ENCODE measurements at places on chromosomes 12 and 14.

- no peak for DNase-seq
These were observed 137.4 kb downstream of the ZNF664 start for GRCh38 chr12:124110372-124110883.

GRCh38 chr12:5200278-5201087 is 156.8 kb downstream of the KCNA5 start:
- DNase-seq = no peak

DNA sequence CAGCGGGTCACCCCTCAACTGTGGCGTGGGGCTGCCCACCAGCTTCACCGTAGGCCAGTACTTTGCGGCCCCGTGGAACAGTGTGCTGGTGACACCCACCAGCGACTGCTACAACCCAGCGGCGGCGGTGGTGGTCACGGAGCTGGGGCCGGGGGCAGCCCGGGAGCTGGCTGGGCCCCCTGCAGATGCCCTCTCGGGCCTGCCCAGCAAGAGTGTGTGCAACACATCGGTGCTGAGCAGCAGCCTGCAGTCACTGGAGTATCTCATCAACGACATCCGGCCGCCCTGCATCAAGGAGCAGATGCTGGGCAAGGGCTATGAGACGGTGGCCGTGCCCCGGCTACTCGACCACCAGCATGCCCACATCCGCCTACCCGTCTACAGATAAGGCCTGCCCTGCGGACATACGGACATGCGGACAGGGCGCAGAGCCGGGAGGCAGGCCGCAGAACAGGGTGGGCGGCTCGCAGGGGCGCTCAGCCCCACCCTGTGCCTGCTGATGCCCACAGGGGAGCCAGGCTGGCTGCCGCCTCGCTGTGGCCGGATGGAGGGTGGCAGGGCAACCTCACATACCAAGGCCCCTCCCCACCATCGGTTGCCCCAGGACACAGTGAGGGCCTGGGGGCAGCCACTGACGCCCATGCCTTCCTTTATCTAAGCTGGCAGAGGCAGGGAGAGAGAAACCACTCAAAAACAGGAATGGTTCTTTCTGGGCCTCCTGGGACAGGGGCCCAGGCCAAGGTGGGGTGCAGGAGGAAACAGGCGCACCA is 55.5 kb downstream of the FAM222A start:
- DNase-seq = no peak

DNA sequence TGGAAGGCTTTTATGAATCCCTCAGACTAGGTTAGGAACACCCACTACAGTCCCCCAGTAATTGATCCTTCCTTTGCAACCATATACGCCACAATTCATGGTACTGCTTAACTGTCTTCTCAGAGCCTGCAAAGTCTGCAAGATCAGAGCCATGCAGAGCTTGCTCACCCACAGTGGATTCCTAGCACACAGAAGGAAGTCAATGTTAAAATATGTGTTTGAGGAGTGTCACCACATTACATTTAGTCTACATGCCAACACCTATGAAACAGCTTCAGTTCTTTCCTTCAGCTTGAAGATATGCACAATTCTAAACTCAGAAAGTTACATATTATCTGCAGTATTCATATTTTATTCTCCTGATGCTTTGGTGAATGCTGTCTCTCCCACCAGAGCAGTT is 138.5 kb downstream of the NDUFA12 start:
- no peak for DNase-seq

- DNase-seq = peak; percentile 85
These were observed 1.0 kb upstream of the CDK17 start for GRCh38 chr12:96401076-96401871.

DNA sequence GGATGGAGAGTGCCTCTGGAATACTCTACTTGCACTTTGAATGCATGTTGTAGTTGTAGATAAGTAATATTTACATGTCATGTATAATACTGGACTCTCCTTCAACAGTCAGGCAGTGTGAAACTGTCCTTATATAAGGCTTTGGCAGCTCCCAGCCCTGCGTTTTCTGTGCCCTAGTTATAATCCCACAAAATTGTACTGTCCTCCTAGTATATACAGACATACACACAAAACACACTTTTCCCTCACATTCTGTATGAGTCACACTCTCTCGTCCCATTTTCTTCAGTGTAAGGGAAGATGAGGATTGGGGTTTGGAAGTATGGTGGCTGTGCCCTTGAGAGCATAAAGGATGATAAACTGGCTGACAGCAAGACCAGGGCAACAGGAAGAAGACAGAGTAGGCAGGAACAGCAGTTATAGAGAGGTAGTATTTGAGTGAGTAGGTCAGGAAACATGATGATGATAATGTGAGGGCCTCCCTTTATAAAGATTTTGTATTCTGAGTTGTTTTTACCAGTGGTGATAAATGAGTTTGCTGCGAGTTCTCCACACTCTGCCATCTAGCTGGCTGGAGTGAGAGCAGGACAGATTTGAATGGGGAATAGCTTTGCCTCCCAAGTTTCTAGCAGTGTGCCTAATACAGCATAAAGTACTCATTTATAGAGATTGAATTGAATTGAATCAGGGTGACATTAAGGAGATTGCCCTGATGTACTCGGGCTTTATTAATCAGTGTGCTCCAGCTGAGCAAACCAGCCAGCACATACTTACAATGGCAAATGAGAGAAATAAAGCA is 5.0 kb downstream of the CREBL2 start:
- DNase-seq = no peak

GRCh38 chr14:64992328-64992885 is 5.7 kb downstream of the FNTB start:
- no peak for DNase-seq

DNA sequence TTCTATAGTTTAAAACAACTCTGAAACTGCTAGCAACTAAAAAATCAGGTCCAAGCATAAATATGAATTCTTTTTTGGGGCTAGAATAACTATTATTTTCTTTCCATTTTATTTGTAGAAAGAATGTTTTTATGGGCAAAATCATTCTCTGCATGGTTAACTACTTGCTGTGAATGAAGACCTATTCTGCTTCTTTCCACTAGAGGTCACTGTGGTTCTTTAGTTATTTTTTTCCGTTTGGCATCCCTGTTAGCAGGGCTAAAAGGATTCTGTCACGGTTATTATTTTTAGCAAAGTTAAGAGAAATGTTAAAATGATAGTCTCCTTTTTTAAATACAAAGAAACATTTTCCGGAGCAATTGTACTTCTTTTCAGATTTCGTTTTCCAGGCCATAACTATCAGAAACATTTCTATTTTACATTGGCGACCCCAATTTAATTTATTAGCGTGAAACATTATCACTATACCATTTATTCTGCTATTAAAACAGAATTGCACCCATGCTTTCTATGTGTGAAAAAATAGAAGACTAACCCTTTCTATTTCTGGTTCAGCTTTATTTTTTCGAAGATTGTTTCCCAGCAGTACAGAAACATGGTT is 404.8 kb downstream of the ATP23 start:
- peak; percentile 49 for DNase-seq

GRCh38 chr12:3075315-3075714 is 1.9 kb upstream of the TSPAN9 start:
- DNase-seq = no peak

DNA sequence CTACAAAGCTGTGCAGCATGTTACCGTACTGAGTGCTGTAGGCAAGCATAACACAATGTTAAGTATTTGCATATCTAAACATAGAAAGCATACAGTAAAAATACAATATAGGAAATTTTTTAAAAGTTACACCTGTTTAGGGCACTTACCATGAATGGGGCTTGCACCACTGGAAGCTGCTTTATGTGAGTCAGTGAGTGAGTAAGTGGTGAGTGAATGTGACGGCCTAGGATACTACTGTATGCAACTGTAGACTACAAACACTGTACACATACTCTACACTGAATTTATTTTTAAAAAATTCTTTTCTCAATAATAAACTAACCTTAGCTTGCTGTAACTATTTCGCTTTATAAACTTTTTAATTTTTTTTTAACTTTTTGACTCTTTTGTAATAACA is 82.1 kb upstream of the FSCB start:
- no peak for DNase-seq

DNA sequence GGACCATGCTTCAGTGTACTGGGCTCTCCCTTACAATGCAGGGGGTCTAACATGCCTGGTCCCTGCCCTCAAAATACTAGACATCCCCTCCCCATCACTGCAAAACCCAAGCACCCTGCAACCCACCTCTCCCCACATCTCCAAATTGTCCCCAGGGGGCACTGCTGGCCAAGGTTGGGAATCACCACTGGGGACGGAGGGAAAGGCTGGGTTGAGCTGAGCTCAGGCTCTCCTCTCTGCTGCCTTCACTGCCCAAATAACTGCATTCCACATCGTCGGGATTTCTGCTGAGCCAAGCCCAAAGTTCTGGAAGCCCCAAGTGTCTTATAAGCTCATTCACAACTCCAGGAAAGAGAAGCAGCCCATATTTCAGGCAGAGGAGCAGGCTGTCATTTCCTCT is 69.6 kb downstream of the NT5DC3 start:
- peak; percentile 26 for DNase-seq

GRCh38 chr12:26966842-26967241 is 28.6 kb downstream of the FGFR1OP2 start:
- DNase-seq = no peak

DNA sequence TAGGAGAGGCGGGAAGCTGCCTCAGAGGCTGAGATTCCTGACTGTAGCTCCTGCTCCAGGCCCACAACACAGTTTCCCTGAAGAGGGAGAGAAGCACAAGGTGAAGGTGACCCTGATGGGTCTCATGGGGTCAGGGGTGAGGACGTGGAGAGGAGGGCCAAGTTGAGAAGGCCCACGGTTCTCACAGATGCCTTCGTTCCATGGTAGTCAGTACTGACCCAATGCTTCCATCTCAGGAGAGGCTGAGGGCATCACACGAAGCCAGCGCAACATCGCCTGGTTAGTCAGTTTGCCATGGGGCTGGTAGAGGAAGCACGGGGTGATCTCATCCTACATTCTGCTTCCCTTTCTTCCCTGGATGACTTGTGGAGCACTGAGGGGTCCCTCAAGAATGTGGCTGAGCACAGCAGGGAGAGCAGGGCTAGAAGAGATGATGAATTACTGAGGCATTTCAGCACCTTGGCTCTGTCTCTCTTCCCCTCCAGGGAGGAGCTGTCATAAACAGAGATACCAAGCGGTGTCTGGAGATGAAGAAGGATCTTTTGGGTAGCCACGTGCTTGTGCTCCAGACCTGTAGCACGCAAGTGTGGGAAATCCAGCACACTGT is 51.9 kb downstream of the GALNT8 start:
- DNase-seq = no peak

DNA sequence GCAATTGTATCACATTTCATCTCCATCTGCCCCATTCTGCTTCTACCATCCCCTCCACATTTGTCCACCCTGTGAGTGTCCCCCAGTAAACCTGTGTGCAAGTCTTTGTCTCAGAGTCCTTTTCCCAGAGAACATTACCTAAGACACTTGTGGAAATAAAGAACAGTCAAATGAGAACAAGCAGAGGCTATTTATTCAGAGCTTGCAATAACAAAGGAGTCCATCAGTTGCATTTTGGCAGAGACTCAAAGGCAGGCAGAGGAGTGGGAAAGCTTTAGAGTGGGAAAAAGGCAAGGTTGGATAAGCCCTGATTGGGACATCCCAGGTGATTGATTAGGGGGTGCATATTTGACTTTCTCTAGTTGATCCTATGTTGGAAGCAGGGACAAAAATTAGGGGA is 18.2 kb upstream of the PPFIBP1 start:
- DNase-seq = no peak

GRCh38 chr12:92581604-92582003 is 121.2 kb upstream of the PLEKHG7 start:
- no peak for DNase-seq

- DNase-seq = no peak
These were observed 450 bp downstream of the DDN start for GRCh38 chr12:48998497-48999353.

DNA sequence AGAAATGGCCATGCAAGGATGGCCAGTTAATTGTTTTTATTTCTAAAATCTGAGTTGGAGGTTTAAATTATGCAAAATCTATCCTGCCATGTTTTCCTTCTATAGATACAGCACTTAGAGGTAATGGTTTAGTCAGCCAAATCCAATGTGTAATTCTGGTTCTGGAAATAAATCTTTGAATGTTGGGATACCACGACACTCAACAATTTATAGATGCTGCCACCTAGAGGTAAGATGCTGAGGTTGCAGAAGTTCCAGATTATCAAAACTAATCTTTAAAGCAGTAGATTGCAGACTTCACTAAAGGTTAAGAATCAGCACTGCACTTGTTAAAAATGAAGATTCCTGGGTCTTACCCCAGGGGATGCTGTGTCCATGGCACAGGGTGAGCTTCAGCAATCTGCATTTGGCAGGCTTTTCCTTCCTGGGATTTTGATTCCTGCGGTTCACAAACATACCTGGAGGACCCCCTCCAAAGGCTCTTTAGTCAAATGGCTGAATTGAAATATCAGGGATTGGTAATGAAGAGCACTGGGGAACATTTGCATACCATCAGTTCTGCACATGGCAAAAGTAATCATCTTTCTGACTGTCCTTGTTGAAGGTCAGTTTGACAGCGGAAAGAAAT is 53.4 kb upstream of the ANO4 start:
- DNase-seq = peak; percentile 56

GRCh38 chr12:40104461-40105264 is 1.2 kb downstream of the SLC2A13 start:
- no peak for DNase-seq

- no peak for DNase-seq
These were observed 1.5 kb upstream of the KTN1 start for GRCh38 chr14:55578511-55578910.

DNA sequence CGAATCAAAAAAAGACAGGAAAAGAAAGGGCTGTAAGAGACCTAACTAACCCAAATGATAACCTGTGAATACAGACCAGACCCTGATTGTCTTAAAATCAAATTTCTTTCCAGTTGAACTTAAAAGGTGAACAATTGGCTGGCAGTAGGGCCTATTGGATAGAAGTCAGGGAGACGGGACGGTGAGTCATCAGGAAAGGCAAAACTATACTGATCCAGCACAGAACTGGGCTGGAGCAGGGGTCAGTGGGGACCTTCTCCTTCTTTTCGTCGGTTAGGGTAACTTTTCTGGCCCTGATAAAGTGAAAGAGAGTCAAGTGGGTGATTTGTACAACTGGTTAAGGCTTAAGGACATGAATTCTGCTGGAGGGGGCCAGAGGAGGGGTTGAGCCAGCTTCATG is 84.9 kb upstream of the OTX2 start:
- DNase-seq = no peak

DNA sequence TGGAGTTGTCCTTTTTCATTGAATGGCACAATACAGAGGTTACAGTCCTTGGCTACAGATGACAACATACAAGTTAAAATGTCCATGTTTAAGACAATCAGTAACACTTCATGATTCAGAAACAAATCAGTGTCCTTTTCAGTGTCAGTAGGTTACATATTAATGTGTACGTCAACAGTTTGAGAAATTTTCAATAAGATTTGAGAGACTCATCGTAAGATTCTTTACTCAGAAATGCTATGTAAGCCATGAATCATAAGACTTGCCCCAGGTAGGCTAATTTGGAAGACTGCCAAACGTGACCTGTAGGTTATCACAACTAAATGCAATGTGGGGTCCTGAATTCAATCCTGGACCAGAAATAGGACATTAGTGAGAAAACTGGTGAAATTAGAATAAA is 3.5 kb downstream of the RDH12 start:
- DNase-seq = no peak

- DNase-seq = no peak
These were observed 208.6 kb downstream of the GALC start for GRCh38 chr14:87784386-87784785.

GRCh38 chr12:109609342-109609741 is 35.7 kb downstream of the MVK start:
- no peak for DNase-seq

GRCh38 chr12:167959-168600 is 45.9 kb downstream of the SLC6A12 start:
- no peak for DNase-seq

- DNase-seq = no peak
These were observed 182.9 kb downstream of the KIF26A start for GRCh38 chr14:104321088-104321801.
